ENCODE measurements at places on chromosomes 12 and 14.

- DNase-seq: no peak
Observed at GRCh38 chr12:39404000-39404399, 38.9 kb downstream of the KIF21A start.

DNA sequence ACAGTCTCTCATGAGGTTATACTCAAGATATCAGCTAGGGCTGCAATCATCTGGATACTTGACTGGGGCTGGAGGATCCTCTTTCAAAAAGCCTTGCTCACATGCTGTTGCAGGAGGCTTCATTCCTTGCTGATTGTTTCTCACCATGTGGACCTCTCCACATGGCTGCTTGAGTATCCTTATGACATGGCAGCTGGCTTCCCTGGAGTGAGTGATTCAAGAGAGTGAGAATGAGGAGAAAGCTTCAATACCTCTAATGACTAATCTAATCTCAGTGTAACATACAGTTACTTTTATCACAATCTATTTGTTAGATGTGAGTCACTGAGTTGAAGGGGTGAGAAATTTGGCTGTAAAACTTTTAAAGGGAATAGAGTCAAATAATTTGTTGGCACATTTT, 14.4 kb upstream of the SDR39U1 start:
- DNase-seq: no peak

DNA sequence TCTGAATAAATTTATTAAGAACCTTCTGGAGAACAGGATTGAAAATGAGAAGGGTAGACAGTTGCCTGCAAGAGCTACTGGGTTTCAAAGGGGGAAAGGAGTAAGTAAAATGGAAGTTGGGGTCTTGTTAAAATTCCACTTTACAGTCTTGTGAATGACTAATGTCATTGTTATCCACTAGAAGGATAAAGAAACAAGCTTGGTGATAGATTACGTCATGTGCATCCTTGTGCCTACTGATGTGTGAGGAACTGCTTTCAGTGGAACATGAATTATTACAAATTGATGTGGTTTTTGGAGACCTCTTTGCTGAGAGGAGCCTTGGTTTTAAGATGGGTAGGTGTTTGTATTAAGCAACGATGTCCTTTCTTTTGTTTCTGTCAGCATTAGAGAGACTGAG, 272.5 kb upstream of the PRICKLE1 start:
- DNase-seq: no peak

DNA sequence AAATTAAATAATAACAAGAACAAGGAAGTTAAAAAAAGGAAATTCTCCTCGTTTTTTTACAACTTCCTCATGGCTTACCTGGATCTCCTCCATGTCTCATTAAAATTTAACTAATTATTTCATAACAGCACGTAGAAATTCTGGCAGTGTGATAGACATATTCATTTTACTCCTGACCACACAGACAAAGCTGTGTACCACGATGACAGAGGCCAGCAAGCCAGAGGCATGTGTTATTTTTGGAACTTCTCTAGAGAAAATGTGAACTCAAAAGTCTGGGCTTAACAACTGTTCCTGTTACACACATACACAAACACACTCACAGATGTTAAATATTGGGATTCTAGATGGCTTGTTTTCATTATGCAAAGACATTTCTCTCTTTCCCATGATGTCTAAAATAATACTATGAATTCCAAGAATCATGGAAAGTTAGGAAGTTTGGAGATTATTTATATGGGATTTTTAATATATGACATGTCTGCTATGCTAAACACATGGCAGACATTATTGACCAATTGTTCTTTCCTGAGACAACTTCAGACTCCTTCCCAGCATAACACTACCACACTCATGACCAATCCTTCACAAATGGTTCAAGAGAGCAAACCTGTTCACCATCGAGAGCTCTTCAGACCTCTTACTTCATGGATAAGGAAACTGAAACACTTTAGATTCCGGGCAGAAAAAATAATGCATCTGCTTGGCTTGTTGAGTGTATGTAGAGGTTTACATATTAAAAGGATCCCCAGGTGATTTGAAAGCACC, 158.7 kb downstream of the DACT1 start:
- DNase-seq: no peak

DNA sequence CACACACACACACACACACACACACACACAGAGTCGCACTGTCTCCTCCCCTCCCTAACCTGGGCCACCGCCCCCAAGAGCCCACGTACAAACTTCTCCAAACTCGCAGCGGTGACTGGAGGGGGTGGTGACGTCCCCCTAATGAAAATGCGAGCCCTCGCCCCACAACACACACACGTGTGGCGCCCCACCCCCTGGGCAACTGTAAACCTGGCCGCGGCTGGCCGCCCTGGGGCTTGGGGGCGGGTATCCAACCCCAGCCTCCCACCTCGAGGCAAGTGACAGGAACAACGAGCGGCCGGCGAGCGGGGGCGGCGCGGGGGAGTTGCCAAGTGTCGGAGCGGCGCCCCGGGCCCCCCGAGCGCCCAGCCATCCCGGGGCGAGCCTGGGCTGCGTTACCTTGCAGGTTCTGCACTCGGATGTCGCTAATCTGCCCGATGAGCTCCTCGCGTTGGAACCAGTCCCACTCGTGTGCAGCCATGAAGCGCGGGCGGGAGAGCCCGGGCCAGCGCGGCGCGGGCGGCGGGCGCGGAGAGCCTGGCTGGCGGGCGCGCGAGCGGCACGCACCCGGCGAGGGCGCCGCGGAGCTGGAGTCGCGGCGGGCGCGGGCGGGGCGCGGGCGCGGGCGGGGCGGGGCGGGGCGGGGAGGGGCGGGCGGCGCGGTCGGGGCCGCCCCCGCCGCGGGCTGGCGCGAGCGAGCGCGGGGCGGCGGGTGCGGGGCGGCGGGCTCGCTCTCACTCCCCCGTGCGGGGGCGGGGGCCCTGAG, at the start of gene CLMN:
TSS of gene CLMN (minus strand) at position 597 of the 766 bp plus-strand sequence. CDS start at position 481, 116 bp downstream.
- DNase-seq: peak; percentile 14

- no peak for DNase-seq
Observed at GRCh38 chr12:111407377-111408115, 1.8 kb downstream of the SH2B3 start.

GRCh38 chr14:53032838-53033390, 82.1 kb upstream of the FERMT2 start:
- no peak for DNase-seq

All from activated T-cell treated with anti-CD3 and anti-CD28 coated beads for 24 hours (primary cell).